ENCODE measurements at places on chromosomes 7 and 10.

GRCh38 chr7:74194686-74195085 lies 15.1 kb upstream of the LAT2 start:
- DNase-seq: no peak

- DNase-seq: no peak
These were observed 95.5 kb downstream of the NKX6-2 start for GRCh38 chr10:132690401-132690800.

- DNase-seq: no peak
These were observed 194.3 kb downstream of the SORCS3 start for GRCh38 chr10:104835422-104835821.

GRCh38 chr7:20132585-20132984 lies 84.6 kb downstream of the MACC1 start:
- DNase-seq: no peak

GRCh38 chr10:114584419-114584818 lies 73.7 kb downstream of the ABLIM1 start:
- peak; percentile 52 for DNase-seq
